Hindlimb muscle (tissue), 1 donor: ENCODE measurements at places on chromosomes 4 and X.
A peak's percentile ranks its signal among the peaks of the same experiment; 100 is the strongest.

DNA sequence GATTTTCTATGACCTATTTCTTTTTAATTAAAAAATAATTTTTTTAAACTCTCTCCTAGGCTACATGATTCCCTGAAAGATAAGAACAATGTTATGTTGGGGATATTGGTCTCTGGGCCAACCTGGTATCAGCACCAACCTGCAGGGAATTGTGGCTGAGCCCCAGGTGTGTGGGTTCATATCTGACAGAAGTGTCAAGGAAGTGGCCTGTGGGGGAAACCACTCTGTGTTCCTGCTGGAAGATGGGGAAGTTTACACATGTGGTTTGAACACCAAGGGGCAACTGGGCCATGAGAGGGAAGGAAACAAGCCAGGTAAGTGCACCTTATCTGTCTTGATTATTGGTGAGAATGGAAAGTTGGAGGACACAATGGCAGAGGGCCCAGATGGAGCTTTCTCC, 13.5 kb downstream of the HERC3 start:
- no peak for DNase-seq

DNA sequence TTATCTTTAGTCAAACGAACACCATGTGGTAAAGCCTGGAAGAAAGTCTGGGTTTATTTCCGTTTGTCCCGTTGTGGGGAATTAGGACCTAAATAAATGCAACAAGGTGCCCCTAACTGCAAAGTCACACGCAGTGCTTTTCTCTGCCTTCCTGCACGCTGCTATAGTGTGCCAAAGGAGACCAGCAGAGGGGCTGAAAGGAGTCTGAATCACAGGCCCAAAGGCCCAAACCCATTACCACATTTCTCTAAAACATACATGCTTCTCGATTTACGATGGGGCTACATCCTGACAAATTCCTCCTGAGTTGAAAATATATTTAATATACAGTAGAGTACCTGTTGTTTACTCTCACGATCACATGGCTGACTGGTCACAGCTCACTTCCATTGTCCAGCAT, 4.5 kb downstream of the VEGFC start:
- no peak for DNase-seq

- DNase-seq = no peak
Observed at GRCh38 chrX:86295293-86295692, 147.0 kb downstream of the DACH2 start.

GRCh38 chr4:73080789-73081188, 11.3 kb upstream of the COX18 start:
- DNase-seq = no peak

GRCh38 chr4:44668526-44668925, 9.7 kb upstream of the GUF1 start:
- no peak for DNase-seq

GRCh38 chrX:2145692-2146367, 354.9 kb downstream of the DHRSX start:
- DNase-seq = no peak

DNA sequence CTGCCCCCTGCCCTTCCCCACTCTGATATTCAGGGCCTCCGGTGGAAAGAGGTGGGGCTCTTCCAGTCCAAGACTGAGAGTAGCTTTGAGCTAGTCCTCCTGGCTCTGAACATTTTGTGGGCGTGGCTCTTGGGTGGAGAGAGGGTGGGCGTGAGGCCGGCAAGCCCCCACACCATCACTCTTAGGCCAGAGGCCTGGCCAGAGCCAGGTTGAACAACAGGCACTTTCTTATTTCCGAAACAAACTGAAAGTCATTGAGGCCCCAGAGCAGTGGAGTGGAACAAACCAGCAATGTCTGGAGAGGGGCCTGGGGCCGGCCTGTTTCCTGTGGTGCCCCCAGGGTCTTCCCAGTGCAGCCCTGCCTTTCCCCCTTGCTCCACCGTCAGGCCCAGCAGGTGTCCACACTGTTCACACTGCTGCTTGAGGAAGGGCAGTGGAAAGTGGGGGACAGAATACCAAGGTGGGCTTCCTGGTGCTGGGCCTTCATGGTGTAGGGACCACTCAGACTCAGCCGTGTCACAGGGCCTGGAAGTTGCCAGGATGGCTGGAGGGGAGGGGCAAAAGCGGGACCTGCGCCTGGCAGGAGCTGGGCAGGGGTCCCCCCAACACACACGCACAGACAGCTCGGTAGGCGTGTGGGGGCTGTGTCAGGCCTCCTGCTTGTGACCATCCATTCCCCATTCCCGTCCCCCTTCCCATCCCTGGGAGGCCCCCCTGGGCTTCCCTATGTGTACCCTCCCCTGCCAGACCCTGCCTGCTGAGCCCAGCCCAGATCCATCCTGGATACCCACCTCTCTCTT, 2.9 kb downstream of the ADRA2C start:
- no peak for DNase-seq

- DNase-seq = no peak
Observed at GRCh38 chrX:9532349-9532748, 67.5 kb downstream of the TBL1X start.

DNA sequence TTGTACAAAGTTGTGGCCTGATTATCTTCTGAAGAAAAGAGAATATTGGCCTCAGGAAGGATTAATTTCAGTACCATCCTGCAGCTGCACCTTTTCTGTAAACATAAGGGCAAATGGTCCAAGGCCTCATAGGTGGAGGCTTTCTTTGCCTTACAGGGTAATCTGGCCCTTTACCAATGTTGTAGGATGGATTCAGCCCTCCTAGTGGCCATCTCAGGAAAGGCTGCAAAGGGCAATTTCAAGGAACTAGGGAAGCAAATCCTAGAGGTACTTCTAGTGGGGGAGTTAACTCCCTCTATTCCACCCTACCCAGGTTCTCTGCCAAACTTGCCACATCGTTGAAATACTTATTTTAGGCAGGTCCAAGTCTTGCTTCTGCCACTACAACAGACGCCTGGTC, 57.6 kb downstream of the UGT2B11 start:
- no peak for DNase-seq

DNA sequence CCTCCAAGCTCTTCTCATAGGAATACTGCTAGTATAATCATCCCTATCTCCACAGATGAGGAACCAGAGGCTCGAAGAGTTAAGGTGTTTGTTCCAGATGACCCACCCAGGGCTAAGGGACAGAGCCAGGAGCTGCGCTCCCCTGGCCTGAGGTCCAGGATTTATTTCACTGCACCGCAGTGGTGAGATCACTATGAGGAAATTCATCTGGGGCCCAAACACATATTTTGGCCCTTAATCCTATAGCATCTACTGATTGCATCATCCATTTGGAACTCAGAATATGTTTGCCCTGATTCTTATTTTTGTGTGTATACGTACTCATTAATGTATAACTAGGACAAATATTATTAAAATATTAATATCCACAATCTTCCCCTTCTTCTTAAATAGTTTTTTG, 100.1 kb upstream of the RBPJ start:
- peak; percentile 49 for DNase-seq

DNA sequence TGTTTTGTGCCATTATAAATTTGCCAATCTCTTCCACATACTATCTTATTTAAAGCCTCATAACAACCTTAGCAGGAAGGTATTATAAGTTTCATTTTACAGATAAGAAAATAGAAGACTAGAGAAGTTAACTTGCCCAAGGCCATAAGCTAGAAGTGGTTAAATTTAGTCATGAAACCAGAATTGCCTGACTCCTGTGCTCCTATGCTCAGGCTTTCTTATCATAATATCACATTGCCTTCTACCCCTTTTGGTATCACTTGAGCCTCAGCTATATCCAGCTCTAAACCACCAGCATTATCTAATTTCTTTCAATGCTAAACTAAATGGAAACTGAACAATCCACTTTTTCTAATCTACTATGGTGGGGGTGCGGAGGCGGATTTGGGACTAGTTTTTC, 164.7 kb downstream of the GBA3 start:
- DNase-seq = no peak

DNA sequence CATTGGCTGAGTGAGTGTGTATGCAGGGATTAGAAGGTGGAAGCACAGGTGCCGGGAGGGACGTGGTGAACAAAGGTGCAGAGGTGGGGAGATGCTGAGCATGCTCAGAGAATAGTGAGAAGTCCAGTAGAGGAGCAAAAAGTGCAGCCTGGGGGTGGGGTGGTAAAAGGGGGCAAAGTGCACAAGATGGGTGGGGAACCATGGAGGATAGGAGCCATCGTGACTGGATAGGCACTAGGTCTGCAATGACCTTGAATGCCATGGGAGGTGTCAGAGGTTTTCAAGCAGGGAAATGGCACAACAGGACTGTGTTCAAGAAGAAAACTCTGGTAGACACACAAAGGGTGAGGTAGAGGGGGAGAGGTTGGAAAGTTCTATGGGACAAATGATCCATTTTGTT, 6.6 kb upstream of the DDX3X start:
- DNase-seq = no peak

GRCh38 chr4:636628-637159, 11.3 kb downstream of the PDE6B start:
- no peak for DNase-seq

DNA sequence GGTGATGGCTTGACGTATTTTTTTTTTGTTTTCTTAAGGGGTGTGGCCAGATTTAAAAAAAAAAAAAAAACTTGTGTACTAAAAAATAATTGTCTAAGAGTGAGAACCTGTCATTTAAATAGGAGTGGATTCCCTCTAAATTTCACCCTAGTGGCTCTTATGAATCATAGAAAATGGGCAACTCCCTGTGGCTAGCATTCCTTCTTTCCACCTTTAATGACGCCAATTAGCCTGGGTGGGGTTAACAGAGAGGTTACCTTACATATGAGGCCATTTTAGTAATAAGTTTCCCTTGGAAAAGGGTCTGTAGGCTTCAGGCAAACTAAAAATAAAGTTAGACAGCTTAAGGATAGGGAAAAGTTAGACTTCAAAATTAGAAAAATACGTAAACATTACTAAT, 223.5 kb upstream of the FAM241A start:
- no peak for DNase-seq

DNA sequence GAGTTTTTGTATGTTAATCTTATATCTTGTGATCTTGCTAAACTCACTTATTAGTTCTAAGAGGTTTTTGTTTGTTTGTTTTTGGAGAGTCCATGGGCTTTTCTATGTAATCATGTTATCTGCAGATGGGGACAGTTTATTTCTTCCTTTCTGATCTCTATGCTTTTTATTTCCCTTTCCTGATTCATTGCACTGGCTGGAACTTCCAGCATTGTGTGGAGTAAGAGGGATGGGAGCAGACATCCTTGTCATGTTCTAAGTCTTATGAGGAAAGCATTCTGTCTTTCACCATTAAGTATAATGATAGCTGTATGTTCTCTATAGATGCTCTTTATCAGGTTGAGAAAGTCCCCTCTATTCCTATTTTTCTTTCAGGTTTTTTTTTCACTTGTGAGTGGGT, 90.6 kb upstream of the TBC1D9 start:
- DNase-seq = no peak

DNA sequence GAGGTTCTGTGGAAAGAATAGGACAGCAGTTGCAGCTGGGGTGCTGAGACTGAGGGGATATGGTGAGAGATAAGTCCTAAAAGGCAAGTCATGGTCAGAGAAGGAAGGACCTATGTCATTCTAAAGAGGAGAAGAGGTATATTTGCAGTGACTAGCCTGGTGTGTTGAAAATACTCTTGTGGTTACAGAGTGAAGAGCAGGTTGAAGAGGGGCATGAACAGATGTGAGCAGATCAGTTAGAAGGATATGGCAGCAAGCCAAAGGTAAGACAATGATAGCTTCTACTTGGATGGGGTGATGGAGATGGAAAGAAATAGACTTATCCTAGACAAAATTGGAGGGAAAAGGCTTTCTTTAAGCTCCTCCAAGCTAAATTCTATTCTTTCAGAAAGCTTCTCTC, 469.8 kb upstream of the CPEB2 start:
- no peak for DNase-seq
